Activated CD8-positive, alpha-beta T cell treated with anti-CD3 and anti-CD28 coated beads for 36 hours (primary cell): ENCODE measurements at places on chromosomes 1 and 21.
A peak's percentile ranks its signal among the peaks of the same experiment; 100 is the strongest.

- no peak overlapping the region for H3K27ac ChIP-seq
- H3K36me3 ChIP-seq = no peaks in the 10 kb centered on the region
- H3K4me3 ChIP-seq = no peak overlapping the region
Observed at GRCh38 chr1:6511561-6512244, 20.2 kb upstream of the PLEKHG5 start.

DNA sequence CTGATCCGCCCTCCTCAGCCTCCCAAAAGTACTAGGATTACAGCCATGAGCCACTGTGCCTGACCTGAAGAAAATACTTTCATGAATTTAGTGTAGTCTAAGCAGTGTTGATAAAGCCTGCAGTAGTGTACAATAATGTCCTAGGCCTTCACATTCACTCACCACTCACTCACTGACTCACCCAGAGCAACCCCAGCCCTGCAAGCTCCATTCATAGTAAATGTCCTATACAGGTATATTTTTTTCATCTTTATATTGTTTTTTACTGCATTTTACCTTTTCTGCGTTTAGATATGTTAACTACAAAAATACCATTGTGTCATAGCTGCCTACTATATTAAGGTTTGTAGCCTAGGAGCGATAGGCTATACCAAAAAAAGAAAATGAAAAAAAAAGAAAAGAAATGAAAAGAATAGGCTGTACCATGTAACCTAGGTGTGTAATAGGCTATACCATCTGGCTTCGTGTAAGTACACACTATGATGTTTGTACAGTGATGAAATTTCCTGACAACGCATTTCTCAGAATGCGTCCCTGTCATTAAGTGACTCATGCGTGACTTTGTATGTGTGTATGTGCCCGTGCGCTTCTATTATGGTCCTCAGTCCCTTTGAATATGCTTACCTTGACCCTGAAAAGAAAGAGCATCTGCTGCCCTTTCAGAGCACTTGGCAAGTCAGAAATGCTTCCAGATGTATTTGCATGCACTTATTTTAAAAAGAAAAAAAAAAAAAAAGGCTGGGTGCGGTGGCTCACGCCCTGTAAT is 9.2 kb upstream of the SLAMF8 start:
- peak overlapping the region; percentile 48 for H3K27ac ChIP-seq
- H3K27me3 ChIP-seq = no peaks in the 10 kb centered on the region
- no peak overlapping the region for H3K4me3 ChIP-seq
- peaks cover 12% of the 10 kb centered on the region for H3K4me1 ChIP-seq
- no peak for DNase-seq

DNA sequence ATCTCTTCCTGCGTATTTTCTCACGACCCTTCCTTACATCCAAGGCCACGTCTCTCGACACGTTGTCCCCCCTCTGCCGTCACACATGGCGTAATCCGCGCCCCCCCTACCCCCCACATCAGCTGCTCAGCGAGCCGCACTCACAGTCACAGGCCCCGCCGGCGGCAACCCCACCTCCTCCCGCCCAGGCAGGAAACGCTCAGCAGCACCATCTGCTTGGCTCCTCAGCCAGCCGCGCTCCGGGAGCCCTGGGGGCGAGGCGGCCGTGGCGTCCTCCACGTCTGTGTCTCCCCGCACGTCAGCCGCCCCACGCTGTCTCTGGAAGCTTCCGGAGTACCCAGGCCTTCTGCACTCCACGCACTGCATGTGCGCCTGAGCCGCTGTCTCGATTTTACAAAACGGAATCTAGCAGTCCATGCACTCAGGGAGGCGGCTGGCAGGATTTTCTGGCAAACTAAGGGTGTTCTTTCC is 64.6 kb downstream of the SIK1 start:
- H3K27me3 ChIP-seq = no peaks in the 10 kb centered on the region
- peak overlapping the region; percentile 89 for H3K27ac ChIP-seq
- H3K4me3 ChIP-seq = peak overlapping the region; percentile 78

- H3K36me3 ChIP-seq = peaks cover 2% of the 10 kb centered on the region
- H3K27me3 ChIP-seq = no peaks in the 10 kb centered on the region
- DNase-seq = peak; percentile 75
- peaks cover 41% of the 10 kb centered on the region for H3K4me1 ChIP-seq
- peak overlapping the region; percentile 59 for H3K4me3 ChIP-seq
- H3K27ac ChIP-seq = peak overlapping the region; percentile 95
Observed at GRCh38 chr1:24391882-24392603, 21.5 kb downstream of the STPG1 start.
